ENCODE measurements at places on chromosomes 3 and 15.

DNA sequence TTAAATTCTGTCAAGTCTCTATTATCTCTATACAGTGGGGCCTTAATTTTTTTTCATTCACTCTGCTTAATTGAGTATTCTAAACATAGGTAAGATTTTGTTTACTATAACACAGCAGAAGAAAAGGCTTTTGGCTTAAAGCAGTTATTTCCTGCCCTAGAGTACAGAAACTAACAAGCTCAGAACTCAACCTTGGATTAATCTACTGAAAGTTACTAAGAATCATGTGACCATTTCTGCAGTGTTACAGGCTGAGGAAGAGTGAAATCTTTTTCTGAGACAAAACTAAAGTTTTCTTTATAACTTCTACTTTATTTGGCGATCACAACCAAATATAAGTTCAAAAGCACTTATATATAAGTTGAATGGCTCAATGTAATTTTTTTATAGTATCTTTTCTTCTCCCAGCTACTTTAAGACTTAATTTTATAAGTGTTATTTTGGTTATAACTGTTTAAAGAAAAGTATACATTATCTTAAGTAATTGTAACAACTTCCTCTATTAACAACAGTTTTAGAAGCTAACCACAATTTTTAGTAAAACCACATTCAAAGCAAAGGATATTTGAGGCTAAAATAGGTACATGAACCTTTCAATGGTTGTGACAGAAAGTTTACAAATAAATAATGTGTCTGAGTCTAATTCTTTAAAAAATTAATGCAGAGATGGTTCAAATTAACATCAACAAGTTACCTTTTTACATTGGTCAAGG, 240.6 kb upstream of the NAALADL2 start:
- DNase-seq, result no peak

- no peak for DNase-seq
Observed at GRCh38 chr3:111773484-111773883, 85.6 kb upstream of the PHLDB2 start.

DNA sequence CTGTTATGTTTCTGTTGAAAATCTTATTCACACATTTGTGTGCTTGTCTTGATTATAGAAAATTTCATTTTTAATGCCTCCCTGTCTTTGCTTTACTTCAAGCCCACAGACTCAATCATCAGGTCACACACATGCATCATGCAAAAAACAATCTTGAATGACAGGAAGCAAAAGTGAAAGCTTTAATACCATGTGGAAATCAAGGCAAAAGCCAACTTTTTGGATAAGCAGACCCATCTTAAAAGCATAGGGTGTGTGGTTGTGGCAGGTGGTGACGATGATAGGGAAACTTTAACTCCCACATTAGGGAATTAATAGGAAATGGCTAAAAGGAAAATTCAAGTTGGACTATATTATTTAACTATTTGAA, 155.9 kb upstream of the EOMES start:
- no peak for DNase-seq

GRCh38 chr15:79004336-79004735, 59.5 kb upstream of the CTSH start:
- no peak for DNase-seq

- DNase-seq, result no peak
Observed at GRCh38 chr3:71707595-71707994, 17.6 kb downstream of the EIF4E3 start.

DNA sequence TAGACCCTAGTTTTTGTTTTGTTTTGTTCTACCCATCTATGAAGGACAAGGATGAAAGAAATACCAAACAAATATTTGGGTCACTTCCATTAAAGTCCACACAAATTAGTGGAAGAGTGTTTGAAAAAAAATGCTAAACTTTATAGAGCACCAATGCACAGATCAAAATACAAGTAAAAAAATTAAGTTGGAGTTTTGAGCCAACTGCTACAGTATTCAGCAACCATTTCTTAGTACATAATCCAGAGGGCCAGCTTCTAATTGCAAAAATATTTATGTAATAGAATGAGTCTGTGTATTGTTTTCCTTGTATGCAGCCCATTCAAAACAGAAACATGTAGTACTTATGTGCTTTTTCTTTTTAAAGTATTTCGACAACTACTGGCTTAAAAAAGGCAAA, 121.1 kb downstream of the CBLB start:
- DNase-seq, result no peak

DNA sequence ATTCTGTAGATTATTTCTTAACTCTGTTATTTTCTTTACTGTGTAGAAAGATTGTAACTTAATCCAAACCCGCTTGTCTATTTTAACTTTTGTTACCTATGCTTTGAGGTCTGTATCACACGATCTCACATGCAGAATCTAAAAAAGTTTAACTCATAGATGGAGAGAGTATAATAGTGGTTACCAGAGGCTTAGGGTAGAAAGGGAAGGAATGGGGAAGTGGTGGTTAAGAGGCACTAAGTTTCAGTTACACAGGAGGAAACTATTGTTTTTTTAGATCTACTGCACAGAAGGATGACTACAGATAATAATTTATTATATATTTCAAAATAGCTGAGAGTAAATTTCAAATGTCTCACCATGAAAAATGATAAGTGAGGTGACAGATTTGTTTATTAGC, 515.2 kb downstream of the RSL24D1 start:
- no peak for DNase-seq

- no peak for DNase-seq
Observed at GRCh38 chr3:142664819-142665218, 59.0 kb upstream of the TRPC1 start.

DNA sequence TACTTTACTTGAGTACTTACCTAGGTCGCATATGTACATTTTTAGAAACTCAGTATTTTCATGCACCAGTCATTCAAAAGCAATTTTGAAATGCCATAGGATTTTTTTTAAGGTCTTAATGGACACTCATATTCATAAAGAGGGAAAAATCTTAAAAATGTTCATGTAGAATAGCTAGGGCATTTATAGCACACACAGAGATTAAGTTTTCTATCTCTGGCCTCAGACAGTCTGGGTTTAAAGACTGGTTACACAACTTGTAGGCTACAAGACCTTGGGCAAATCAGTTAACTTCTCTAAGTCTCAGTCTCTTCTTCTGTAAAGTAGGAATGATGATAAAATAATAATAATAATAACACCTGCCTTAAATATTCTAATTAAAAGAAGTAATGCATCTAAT, 48.5 kb upstream of the UBP1 start:
- DNase-seq, result no peak

DNA sequence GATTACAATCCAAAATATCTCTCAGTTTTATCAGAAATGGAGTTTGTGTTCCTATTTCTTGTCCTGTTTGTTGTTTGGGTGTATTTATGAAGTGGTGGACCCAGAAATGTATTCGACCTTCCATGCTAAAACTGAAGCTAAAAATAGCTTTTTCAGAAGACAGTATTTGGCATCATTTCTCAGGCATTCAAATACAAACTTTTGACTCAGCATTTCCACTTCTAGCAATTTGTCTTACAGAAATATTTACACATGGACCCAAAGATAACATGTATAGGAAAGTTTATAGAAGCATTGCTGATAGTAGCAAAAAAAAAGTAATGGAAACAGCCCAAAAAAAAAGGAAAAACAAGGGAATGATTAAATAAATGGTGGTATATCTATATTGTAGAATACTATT, 156.3 kb downstream of the HCN4 start:
- DNase-seq, result no peak

DNA sequence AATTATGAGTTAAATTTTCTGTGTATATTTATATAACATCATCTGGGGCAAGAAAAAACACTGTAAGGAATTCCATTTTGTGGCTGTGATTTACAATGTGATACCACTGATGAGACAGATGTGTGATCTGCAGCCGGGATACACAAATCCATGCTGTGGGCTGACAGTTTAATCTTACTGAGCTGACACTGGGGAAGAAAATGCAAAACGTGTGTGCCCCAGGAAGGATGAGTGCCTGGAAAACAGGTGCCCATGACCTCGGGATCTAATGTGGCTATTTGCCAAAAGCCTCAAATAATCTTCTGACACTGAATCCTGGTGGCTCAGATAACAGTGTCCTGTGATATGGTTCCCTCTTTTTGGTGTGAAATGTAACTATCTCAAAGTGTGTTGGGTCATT, 10.5 kb downstream of the MYRIP start:
- DNase-seq, result no peak

GRCh38 chr15:53835309-53835708, 75.8 kb upstream of the WDR72 start:
- no peak for DNase-seq

DNA sequence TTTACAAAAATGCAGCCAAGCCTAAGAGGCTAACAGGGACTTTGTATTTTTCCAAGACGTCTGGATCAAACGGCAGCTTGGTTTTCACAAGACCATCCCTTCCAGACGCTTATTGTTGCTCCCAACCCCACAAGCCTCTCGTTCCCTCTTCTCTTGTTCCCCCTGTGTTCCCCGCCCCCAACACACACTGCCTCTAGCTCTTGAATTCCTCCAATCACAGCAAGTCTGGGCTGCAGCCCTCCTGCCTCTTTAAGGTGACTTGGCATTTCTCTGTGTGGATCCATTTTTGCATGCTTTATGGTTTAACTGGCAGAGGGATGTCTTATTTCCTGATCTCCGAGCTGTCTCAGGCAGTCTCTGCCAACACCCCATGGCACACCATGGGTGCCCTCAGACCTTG, 182.2 kb downstream of the ABHD5 start:
- DNase-seq, result no peak

DNA sequence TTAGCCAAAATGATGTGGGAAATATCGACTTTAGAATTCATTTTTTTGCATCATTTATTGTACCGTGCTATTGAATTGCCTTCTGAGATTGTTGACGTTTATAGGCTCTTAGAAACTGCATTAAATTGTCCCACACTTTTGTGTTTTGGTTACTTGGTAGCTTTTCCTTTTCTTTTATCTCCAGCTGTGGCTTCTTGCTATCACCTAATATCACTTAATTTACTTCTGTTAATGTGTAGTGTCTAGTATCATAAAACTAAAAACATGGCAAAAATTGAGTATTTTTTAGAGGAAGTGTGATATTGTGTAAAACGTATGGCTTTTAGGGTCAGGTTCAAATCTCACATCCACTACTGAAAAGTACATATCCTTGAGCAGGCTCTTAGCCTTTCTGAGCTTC, 11.2 kb downstream of the TMOD3 start:
- no peak for DNase-seq

DNA sequence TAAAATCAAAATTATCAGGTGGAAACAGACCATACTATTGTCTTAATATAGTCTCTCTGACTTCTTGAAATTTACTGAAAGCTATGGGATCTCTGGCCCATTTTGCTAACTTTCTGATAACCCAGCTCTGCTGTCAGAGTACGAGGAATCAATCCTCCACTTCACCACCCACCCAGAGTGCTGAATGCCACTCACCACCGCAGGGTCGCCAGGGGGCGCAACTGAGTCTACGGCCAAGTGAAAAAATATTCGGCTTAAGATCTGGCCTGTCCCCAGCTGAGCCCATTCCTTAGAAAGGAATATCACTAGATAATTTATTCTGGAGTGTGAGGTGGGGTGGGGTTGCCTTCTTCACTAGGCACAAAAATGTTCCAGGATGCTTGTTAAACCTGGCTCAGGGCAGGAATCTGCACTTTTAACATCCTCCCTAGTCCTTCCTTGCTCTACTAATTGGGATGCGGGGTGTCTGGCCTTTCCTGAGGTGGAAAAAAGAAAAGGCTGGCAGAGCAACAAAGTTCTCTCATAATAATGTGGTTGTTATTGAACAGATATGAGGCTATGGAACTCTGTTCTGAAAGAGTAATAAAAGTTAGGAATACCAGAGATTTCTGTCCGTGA, 520.6 kb downstream of the MFSD1 start:
- DNase-seq, result no peak

GRCh38 chr3:24052446-24052845, 107.4 kb downstream of the NR1D2 start:
- DNase-seq, result no peak

GRCh38 chr3:95705786-95706418, 1108.5 kb upstream of the EPHA6 start:
- DNase-seq, result no peak

Data from stimulated activated CD4-positive, alpha-beta T cell treated with anti-CD3 and anti-CD28 coated beads, Interleukin-1b, Interleukin-23, amount 100 ng/mL, for 1 hour (primary cell).